H1 (cell line): ENCODE measurements at places on chromosomes 6 and 20.
A peak's percentile ranks its signal among the peaks of the same experiment; 100 is the strongest.

- no peak for DNase-seq
Observed at GRCh38 chr6:25118038-25118437, 161.1 kb upstream of the CARMIL1 start.

DNA sequence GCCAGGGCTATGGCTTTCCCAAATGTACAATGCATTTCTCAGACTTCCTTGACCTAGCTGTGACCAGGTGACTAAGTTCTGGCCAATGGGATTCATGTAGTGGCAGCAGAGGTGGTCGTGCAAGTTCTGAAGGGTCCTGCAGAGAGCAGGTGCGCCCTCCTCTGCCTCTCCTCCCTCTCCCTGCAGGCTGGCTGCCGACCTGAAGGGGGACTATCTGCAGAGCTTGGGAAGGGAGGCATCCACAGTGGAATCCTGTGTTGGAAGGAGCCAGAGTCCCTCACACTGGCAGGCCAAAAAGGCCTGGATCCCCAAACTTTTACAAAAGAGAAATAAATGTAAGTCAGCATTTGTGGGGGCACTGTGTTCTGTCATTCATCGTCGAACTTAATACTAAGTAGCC lies 66.6 kb downstream of the CDH26 start:
- DNase-seq = no peak

- no peak for DNase-seq
Observed at GRCh38 chr6:65117817-65118409, 589.1 kb downstream of the EYS start.

GRCh38 chr20:57277398-57278105 lies 11.1 kb upstream of the BMP7 start:
- no peak for DNase-seq

DNA sequence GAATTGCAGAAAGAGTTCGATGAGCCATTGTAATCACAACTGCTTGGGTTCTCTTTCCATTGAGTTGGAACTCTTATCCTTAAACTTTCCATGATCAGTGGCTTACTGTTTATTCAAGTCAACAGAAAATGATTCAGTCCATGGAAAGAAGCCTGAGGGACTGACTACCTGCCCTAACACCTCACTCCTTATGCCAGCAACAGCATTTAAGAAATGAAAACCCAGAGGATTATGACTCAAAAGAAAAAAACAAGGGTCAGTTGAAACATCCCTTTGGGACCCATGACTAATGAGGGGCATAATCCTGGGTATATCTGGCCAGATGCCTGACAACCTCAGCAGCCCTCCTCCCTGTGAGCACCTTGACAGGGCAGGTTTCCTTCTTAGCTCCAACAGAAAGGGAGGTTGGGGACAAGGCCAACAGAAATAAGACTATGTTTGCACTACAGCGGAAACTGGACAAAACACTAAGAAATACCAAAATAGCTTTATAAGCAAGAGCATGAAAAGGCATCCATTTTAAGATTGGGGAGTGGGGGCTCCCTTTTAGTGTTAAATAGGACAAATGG lies 106.7 kb downstream of the MAP3K5 start:
- no peak for DNase-seq

- peak; percentile 27 for DNase-seq
Observed at GRCh38 chr20:59013959-59014608, 5.1 kb upstream of the TUBB1 start.

DNA sequence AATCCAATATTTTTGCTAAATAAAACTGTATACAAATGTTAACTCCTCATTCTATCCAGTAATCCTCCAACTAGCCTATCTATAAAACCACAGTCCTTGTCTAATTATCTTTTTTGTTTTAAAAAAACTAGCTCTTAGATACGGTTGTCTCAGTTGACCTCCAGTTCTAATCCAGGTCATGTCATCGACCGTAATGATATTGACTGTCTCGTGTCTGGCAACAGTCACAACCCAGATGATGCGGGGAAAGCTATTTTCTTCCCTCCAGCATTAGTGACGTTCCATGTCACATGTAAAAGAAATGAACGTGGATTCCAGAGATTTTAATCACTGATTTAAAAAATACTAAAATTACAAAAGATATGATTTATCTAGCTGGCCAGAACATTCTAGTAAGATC lies 35.5 kb downstream of the HEBP2 start:
- DNase-seq = no peak

DNA sequence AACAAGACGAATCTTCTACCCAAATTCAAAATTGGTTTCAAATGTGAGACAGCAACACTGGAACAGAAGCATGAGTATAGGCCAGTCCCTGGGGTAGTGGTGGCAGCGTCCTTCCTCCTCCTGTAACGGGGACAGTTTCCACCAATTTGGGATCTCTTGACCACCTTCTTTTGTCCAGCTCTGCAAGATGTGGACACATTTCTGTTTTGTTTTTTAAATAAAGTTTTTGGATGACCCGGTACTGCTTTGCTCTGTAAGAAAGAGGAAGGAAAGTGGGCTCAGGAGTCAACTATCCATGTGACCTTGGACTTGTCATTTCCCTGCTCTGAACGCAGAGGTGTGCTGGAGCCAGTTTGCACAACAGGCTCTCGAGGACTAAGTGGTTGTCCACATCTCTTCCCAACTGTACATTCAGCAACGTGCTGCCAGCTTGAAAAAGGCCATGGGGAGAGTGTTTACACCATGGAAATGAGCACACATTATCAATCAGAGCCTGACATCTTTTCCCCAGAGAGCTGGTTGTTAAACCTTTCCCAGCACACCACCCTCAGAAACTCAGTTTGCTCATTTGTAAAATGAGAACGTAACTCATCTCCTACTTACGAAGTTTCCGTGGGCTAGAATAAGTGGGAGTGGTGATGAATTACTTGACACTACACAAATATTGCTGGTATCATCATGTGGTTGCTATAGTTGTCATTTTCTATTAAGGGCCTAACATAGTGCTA lies 66.5 kb downstream of the ADTRP start:
- no peak for DNase-seq

GRCh38 chr20:32071395-32072167 lies 19.5 kb downstream of the HCK start:
- no peak for DNase-seq

DNA sequence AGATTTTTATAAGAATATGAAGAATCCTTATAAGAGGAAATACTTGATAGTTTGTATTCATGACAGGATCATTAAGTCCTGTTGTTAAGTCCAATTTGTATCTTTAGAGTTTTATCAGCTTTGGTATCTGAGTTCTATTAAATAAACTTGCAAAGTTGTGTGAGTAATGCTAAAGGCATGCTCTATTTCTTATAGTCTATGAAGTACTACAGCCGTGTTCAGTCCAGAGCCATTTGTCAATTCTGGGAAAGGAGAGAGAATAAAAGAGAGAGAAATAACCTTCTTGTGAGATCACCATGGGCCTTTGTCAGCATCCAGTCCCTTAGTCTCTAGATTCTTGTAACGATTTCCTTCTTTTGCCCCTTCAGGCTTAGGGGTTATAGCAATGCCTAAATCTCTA lies 181.2 kb upstream of the POU3F2 start:
- DNase-seq = no peak

DNA sequence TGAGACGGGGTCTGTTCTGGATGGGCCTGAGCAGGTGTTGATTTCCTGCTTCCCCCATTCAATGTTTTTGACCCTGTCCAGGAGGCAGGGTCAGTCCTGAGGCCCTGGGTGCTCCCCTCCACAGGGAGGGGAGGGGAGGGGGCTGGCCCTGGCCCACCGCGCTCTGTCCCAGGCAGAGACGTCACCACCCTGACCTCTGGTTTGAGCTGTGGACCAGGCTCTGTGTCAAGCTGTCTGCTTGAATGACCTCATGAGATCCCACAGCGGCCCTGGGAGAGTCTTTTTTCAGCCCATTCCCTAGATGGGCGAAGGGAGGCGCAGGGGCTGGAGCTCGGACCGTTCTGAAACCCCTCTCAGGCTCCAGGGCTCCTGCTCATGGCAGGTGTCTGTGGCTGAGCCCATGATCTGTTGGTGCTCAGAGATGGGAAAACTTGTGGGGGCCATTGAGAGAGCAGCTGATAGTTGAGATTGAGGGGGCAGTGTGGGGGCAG lies 8.9 kb upstream of the LKAAEAR1 start:
- DNase-seq = no peak

- DNase-seq = no peak
Observed at GRCh38 chr6:101232961-101233360, 160.5 kb upstream of the GRIK2 start.

- DNase-seq = no peak
Observed at GRCh38 chr20:53580376-53581111, 13.1 kb downstream of the ZNF217 start.

DNA sequence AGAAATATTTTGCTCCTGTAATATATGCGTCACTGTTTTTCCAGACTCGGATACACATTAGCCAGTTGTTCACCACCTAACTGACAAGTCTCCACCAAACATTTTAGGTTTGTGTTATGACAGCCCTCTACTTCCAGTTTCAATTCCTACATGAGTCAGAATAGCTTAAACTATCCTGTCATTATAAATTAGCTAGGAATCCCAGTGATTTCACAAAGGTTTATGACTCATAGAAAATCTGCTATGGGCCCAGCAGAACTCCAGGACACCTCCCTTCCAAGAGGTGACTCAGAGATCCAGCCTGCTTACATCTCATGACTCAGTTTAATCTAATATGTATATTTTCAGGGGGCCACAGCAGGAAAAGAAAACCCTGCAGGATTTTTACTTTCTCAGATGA lies 17.4 kb upstream of the PLCB4 start:
- DNase-seq = no peak

GRCh38 chr6:35015996-35016395 lies 125.1 kb downstream of the TCP11 start:
- DNase-seq = no peak

DNA sequence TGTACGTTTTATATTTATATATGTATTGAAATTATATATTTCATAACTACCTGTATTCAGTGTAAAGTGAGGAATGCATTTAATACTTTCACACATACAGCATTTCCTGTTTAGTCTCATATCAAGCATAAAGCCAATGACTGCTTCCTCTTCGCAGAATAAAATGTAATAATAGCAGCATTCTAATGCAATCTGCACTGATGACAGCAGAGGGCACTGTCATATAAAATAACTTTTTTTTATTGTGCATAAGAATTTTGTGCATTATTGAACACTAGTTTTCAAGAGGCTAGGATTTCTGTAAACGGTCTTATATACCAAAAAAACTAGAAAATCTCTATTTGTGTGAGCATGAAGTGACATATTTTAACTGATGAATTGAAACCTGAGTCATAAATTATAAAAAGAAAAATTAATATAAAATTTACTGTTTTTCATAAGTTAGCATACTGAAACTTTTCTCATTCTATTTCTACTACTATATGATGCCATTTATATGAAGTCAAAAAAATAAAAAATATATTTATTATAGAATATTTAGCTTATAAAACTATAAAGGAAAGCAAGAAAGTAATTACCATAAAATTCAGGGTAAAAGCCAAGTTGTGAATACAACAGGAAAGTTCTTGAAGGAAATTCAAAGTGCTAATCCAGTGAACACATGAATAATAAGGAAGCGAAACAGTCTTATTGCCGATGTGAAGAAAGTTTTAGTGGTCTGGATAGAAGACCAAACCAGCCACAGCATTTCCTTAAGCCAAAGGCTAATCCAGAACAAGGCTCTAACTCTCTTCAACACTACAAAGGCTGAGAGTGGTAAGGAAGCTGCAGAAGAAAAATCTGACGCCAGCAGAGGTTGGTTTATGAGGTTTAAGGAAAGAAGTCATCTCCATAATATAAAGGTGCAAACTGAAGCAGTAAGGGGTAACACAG lies 36.3 kb downstream of the RNF146 start:
- DNase-seq = no peak

DNA sequence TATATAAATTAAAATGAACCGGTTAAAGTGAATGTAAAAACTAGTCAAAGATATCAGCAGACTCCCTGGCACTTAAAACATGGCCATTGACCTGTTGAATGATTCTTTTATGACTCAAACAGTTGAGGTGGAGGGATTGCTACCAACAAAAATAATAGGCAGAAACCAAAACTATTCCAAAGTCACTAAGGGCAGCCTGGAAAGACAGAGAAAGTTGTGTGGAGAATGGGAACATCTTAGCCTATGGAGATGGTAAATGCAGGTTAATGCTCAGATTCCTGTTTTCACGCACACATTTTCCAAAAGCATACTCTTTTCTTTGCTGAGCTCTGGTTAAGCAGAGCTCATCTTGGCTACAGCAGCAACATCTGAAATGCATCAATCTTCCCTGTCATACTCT lies 553.5 kb downstream of the HACE1 start:
- DNase-seq = no peak

GRCh38 chr6:170290296-170291128 lies at the start of gene DLL1:
TSS of gene DLL1 (minus strand) at chr6:170291078. CDS start at chr6:170290139, 939 bp downstream.
- peak; percentile 84 for DNase-seq

DNA sequence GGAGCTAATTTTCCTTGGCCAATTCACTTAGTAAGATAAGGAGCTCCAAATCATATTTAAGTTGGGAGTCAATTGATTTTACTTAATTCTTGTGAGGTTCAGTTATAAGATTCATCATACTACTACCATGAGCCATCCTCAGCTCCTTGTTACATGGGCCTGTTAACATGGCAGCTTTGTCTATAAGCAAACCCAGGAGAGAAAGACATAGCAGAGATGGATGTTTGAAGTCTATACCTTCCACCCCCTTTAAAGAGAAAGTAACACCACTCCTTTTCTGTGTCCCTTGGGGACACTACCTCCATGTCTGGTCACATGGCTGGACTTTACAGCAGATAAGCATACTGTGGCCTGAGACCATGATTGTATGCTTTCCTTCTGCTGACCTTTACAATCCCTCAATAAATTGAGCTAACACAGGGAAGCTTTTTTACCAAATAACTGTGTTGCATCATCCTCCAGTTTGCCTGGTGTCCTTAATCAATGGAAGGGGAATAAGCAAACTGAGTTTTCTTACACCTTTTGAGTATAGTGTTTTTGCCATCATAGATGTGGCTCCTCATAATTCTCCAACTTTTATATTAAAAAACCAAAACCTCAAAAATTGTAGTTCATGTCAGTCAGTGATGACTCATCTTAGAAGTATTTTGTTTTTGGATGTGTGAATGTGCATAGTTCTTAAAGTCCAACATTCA lies 9.8 kb upstream of the ZNFX1 start:
- DNase-seq = no peak

DNA sequence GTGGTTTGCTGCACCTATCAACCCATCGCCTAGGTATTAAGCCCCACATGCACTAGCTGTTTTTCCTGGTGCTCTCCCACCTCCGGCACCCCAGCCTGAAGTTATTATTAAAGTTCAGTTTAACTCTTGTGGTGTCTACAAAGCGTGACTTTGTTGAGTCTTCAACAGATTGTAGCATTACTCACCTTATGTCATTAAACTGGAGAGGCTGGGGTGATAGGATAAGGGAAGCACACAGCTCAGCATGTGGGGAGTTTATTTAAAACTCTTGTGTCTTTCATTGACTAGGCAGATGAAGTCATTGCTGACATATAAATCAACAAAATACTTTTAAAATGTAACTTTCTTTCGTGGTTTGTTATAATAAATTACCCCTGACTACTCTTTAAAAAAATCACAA lies 84.7 kb upstream of the GCM1 start:
- DNase-seq = no peak

- DNase-seq = no peak
Observed at GRCh38 chr6:41935193-41935574, 6.4 kb downstream of the CCND3 start.

- no peak for DNase-seq
Observed at GRCh38 chr20:57900226-57900905, 190.6 kb upstream of the PMEPA1 start.
